Neural crest cell (in vitro differentiated cells): ENCODE measurements at places on chromosomes 6 and 20. TPM values are rescaled to one million over a fixed set of nuclear protein-coding genes. Genes with fewer than 3 reads are reported as not detected.

- no peak for DNase-seq
Observed at GRCh38 chr6:37433657-37434271, 743 bp downstream of the CMTR1 start.

GRCh38 chr6:113188962-113189361 is 668.2 kb upstream of the MARCKS start:
- DNase-seq: no peak

DNA sequence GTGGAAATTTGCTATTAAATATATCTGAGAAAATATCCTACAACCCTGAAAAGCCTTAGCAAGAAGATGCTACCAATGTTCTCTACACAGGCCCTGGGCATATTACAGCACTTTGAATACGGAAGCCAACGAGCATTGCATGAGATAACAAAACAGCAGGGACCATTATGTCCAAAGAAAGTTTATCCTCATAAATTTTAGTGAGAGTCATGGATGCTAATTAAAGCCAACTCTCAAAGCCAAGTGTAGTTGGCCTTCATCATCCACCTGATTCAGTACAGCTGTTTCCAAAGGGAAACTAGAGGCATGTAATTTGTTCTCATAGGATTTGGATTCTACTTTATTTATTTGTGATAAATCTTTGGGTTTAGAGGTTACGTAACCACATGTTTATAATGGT is 564.8 kb downstream of the RFPL4B start:
- DNase-seq: no peak

GRCh38 chr20:21344206-21344900 is 41.2 kb downstream of the XRN2 start:
- DNase-seq: no peak

GRCh38 chr20:20549267-20549612 is 163.2 kb downstream of the RALGAPA2 start:
- DNase-seq: no peak

- no peak for DNase-seq
Observed at GRCh38 chr20:57051096-57051495, 215.3 kb downstream of the BMP7 start.

TLDC2 gene
- total RNA-seq: not detected in 2 replicates

ENPP5 gene
- total RNA-seq: 0.36 and 0.68 TPM in 2 replicates

PGBD1 gene
- total RNA-seq: 13.6 and 14.4 TPM in 2 replicates

COL20A1 gene
- total RNA-seq: 8.9 and 10.2 TPM in 2 replicates
